DMS79 treated with DMSO at 0.1 percent for 48 hours (cell line): ENCODE measurements at places on chromosomes 7 and 10.

- DNase-seq = no peak
Observed at GRCh38 chr10:43317422-43317821, 50.6 kb upstream of the RASGEF1A start.

DNA sequence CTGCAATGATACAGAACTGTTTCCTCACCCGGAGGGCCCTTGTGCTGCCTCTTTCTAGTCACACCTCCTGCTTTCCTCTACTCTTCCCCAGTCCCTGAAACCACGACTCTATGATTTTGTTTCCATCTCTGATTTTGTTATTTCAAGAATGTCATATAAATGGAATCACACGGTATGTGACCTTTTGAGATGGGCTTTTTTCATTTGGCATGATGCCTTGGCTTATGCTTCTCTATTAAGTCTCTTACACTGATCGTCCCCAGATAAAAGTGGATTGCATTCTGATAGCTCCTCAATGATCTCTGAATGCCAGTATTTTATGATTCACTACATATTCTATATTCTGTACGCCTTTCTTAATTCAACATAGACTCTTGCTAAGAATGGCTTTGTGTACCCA, 78.2 kb downstream of the GALNT11 start:
- peak; percentile 17 for DNase-seq

DNA sequence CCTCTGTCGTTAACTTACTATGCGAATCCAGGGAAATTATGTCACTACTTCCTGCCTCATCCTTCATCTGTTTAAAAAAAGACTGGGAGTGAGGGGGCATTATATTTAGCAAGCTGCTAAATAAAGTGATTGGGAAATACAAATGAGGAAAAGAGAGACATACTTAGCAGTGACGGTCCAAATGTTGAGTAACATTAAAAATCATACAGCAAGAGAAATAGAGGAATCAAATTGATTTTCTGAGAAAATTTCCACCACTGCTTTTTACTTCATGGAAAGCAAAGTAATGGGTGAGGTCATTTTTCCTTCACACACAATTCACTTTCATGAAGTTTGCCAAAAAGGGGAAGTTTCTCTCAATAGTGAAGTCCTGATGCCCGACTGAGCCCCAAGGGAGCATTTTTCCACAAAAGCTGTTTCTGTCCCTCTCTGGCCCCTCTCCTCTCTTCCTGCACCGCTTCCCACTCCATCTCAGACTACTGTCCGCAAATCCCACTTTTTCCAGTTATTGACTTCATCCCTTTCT, 61.9 kb upstream of the ADO start:
- no peak for DNase-seq

DNA sequence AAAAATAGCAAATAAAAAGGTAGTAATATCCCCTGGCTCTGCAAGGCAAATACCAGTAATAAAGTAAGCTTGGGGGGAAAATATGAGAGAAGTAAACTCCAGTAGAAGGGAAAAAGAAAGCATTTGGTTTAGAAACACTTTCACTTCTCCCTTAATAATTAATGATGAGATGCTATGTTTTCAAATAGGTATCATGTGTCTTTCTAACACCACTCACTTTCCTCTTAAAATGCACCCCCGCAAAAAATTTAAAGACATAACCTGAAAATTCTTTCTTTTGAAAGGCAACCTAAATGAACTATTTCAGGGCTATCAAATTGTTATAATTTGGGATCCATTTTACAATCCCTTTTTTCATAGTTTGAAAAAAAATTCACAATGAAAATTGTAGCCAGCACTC, 240.3 kb downstream of the SNX10 start:
- no peak for DNase-seq

- DNase-seq = no peak
Observed at GRCh38 chr7:112331492-112331891, 118.8 kb upstream of the IFRD1 start.

- DNase-seq = peak; percentile 1
Observed at GRCh38 chr10:93993782-93994437, at the start of gene PLCE1. Gene PLCE1 (plus strand): TSS chr10:93993931. CDS start chr10:94031047, 37,116 bp downstream.

DNA sequence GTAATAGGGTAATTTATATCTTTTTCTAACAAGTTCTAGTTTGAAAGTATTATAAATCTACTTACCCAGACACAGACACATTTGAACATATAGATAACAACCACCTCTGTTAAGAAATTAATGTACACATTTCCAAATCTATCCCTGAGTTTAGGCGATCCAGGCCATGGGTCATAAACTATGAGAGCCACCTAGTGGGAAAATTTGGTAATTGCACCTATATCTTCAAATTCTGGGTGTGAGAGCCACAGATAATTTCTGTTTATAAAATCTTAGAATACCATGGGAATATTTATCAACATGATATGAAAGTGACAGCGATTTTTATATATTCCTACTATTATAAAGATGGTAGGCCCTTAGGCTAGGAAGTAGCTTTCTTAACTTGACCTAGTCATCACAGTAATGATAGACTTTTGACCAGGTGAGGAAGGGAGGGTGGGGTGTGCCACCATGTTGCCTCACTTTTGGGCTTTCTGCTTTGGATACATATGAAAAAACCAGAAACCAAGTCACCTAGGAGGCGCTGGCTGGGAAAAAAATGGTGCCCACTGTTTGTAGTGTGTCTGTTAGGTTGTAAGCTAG, 8.0 kb upstream of the EPHA1 start:
- DNase-seq = peak; percentile 37

- no peak for DNase-seq
Observed at GRCh38 chr10:131694781-131695495, 205.9 kb upstream of the PPP2R2D start.

GRCh38 chr10:100496567-100496966, 23.1 kb downstream of the SEC31B start:
- DNase-seq = no peak

DNA sequence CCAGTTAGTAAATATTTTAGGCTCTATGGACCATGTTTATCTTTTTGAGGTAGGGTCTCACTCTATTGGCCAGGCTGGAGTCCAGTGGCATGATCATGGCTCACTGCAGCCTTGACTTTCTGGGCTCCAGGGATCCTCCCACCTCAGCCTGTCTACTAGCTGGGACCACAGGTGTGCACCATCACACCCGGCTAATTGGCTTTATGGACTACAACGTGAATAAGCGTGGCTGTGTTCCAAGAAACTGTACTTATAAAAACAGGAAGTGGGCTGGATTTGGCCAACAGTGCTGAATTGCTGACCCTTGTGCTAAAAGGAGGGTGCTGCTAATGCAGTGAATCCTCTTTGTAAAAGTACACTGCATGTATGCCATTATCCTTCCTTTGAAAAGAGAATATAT, 111.7 kb upstream of the CDK13 start:
- DNase-seq = peak; percentile 22

DNA sequence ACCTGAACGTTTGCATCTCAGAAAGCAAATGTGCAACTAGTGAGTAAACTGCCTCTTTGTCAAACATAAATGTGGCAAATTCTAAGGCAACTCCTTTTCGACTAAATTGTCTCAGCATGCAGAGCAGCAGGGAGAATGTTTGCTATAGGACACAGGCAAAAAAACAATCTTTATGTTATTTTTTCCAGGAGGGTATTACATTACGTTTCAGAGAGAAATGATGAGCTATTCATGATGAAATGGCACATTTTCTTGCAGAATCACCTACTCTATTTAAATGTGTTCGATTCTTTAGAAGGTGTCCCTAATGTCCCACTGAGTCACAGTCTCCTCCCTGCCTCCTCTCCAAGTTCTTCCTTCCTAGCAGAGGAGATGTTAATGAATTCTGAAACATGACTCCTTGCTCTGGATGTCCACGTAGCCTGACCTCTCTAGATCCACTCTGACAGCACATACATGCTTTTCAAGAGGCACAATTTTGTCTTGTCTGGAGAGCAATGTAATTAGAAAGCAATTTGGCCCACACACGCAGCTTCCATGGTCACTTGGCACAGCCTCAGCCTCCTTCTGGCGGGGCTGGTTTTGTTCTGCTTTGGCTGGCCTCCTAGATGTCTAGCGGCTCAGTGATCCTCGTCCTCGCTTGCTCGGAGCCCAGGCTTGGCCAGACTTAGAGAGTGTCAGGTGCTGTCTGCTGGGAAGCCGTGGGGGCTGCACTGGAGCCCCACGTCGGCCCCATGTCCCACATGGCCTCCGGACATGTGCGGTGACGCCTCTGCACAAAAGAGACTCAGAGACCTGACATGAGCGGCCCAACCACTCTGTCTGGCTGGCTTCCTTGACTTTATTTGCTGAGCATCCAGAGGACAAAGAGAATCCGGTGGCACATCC, 125.7 kb upstream of the ZNF438 start:
- peak; percentile 73 for DNase-seq

GRCh38 chr7:55526329-55526728, 46.0 kb downstream of the VOPP1 start:
- DNase-seq = no peak

GRCh38 chr10:43249962-43250614, 16.8 kb downstream of the RASGEF1A start:
- DNase-seq = no peak

- no peak for DNase-seq
Observed at GRCh38 chr7:77893813-77894212, 95.2 kb downstream of the PHTF2 start.

- no peak for DNase-seq
Observed at GRCh38 chr10:117666166-117666565, 123.6 kb downstream of the EMX2 start.

DNA sequence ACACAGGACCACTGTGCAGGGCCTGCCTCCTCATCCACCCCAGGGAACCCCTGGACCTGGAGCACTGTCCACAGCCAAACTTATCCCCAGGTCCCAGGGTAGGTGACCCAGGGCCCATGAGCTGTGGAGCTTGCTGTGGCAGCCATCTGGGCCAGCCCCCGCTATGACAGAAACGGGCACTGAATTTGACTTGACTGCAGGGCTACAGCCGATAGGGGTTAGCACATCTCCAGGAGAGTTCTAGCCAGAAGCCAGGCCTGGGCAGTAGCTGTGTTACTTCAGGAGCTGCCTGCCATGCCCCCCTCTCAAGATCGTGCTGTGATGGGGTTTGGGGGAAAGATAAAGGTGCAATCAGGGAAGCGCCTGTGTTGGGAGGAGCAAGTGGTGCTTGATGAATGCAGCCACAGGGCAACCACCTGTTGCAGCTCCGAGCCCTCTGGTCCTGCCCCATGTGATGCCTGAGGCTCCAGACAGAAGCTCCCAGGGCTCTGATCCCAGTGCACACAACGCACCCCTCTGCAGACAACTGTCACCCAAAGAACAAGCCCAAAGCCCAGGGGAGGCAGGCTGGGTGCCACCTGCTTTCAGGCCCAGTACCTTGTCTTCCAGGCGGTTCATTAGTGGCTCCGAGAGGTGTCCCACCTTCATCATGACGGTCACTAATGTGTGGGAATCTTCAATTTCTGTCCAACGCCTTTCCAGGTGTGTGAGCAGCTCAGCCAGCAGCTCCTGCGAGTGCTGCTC, 6.5 kb downstream of the TBRG4 start:
- no peak for DNase-seq

DNA sequence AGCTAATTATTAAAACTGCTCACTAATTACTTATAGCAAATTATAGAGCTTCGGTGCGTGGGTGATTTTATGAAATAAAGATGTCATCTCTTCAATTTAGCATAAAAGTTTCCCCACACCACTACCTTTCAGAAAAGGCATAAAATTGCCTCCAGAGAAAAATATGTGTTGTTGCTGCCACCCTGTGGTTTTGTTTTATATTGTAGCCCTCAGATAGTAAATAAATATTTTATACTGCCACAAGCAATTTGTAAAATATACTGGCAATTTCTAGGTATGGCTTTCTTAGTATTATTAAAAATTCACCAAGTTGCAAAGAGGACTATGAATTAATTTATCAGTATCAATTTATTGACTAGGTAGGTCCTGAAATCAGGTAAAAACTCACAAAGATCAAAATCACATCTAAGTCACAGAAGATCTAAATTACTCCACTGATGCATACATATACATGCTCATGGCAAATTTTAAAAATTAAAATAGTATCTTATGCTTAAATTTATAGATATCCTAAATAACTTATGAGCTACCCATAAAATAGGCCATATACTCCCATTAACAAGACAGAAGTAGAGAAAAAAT, 26.5 kb downstream of the ASNS start:
- DNase-seq = peak; percentile 26

GRCh38 chr7:14973712-14974428, 71.3 kb upstream of the DGKB start:
- no peak for DNase-seq

DNA sequence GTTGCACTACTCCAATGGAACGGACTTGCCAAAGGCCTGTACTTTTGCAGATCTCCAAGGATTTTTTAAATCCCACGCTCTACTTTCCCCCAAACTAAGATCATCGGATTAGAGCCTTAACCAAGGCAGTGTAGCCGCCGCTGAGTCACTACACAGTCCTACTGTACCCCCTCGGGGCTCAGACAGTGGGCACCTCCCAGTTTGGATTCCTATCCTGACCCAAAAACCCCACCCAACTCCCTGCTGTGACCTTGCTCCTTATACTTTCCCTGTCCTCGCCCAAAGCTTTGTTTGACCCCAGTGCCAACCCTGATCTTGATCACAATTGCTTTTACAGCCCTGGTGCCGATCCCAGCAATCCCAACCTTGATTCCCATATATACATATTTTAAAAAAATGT, 17.5 kb upstream of the PLAU start:
- no peak for DNase-seq

DNA sequence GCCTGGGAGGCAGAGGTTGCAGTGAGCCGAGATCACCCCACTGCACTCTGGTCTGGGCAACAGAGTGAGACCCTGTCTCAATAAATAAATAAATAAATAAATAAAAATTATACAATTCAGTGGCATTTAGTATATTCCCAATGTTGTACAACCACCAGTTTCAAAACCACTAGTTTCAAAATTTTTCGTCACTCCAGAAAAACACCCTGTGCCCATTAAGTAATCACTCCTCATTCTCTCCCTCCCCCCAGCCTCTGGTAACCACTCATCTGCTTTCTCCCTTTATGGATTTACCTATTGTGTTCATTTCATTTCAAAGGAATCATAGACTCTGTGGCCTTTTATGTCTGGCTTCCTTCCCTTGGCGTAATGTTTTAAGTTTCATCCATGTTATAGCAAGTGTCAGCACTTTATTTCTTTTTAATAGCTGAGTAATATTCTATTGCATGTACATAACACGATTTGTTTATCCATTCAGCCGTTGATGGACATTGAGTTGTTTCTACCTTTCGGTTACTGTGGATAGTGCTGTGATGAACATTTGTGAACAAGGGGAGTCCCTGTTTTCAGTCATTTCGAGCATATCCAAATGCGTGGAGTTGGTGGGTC, 29.4 kb upstream of the GOLGA7B start:
- no peak for DNase-seq

DNA sequence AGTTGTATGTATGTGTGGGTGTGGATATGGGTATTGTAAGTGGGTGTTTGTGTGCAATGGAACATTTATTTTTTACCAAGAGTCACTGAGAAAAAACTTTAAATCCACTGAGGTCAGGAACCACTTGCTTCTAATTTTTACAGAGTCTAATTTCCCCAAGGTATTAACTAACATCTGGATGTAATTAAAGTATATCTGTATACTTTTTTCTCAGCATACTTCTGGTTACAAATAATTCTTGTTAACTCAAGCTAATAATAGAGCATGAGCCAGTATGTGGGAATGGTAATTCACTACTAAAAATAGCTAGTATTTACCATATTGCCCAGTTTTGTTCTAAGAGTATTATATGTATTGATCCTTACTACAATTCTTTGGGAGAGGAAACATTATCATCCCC, 24.6 kb upstream of the STEAP4 start:
- DNase-seq = no peak

- no peak for DNase-seq
Observed at GRCh38 chr10:18204039-18204835, 64.0 kb downstream of the CACNB2 start.
